Ovary (tissue), 10 donors: ENCODE measurements at places on chromosomes 16 and 17. TPM values are rescaled to one million over a fixed set of nuclear protein-coding genes. Genes with fewer than 3 reads are reported as not detected.

Gene WIPI1
- total RNA-seq, result 16.2 TPM

DNA sequence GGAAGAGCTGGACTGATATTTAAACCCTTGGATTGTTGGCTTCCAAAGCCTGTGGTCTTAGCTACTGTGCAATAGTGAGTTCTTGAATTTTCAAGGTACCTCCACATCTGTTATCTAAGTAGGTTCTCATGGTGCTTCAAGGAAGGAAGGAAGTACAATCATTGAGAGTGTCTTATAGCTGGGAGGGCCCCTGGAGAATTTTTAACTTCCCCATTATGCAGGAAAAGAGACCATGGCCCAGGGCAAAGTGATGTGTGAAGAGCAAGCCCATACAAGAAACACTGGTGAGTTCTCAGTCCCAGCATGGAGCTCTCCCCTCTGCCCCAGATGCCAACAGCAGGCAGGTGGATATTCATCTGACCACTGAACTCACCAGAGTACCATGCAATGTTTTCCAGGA, 169.0 kb upstream of the IRX6 start:
- no peak overlapping the region for H3K27ac ChIP-seq
- H3K4me3 ChIP-seq, result no peak overlapping the region
- no peaks in the 10 kb centered on the region for H3K36me3 ChIP-seq
- H3K4me1 ChIP-seq, result no peaks in the 10 kb centered on the region
- no peaks in the 10 kb centered on the region for H3K27me3 ChIP-seq

Gene JUP
- total RNA-seq, result 67.2 TPM

GRCh38 chr16:2023092-2024031, 3.3 kb upstream of the NHERF2 start:
- H3K36me3 ChIP-seq, result no peaks in the 10 kb centered on the region
- peak; percentile 88 for DNase-seq
- peak overlapping the region; percentile 31 for H3K4me3 ChIP-seq
- no peaks in the 10 kb centered on the region for H3K27me3 ChIP-seq
- peak overlapping the region; percentile 37 for H3K27ac ChIP-seq
- H3K4me1 ChIP-seq, result peaks cover 17% of the 10 kb centered on the region

GRCh38 chr16:61540216-61540615, 496.0 kb downstream of the CDH8 start:
- no peak for DNase-seq
- no peak overlapping the region for H3K27ac ChIP-seq
- no peaks in the 10 kb centered on the region for H3K36me3 ChIP-seq
- H3K4me1 ChIP-seq, result no peaks in the 10 kb centered on the region
- no peaks in the 10 kb centered on the region for H3K27me3 ChIP-seq

GRCh38 chr16:83176802-83177201, 550.0 kb downstream of the CDH13 start:
- no peak for DNase-seq
- no peak overlapping the region for H3K4me3 ChIP-seq
- no peak overlapping the region for H3K27ac ChIP-seq
- H3K36me3 ChIP-seq, result no peaks in the 10 kb centered on the region
- H3K4me1 ChIP-seq, result no peaks in the 10 kb centered on the region

DNA sequence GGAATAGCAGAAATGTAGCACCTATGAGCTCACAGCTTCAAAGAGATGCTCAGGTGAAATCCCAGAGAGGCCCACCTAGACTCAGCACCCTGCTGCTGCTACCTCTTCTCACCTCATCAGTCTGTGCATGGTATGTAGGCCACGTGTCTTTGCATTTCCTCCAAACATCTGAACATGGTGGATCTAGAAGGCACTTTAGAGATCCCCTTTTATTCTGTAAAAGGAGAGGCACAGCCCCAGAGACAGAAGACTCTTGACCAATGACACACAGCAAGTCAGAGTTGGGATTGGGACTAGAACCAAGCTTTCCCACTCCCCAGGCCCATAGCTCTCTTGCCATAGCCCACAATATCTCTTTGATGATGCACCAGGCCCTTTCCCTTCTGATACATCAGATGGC, 19.4 kb upstream of the NKD1 start:
- no peaks in the 10 kb centered on the region for H3K4me1 ChIP-seq
- no peak for DNase-seq
- no peak overlapping the region for H3K27ac ChIP-seq

DNA sequence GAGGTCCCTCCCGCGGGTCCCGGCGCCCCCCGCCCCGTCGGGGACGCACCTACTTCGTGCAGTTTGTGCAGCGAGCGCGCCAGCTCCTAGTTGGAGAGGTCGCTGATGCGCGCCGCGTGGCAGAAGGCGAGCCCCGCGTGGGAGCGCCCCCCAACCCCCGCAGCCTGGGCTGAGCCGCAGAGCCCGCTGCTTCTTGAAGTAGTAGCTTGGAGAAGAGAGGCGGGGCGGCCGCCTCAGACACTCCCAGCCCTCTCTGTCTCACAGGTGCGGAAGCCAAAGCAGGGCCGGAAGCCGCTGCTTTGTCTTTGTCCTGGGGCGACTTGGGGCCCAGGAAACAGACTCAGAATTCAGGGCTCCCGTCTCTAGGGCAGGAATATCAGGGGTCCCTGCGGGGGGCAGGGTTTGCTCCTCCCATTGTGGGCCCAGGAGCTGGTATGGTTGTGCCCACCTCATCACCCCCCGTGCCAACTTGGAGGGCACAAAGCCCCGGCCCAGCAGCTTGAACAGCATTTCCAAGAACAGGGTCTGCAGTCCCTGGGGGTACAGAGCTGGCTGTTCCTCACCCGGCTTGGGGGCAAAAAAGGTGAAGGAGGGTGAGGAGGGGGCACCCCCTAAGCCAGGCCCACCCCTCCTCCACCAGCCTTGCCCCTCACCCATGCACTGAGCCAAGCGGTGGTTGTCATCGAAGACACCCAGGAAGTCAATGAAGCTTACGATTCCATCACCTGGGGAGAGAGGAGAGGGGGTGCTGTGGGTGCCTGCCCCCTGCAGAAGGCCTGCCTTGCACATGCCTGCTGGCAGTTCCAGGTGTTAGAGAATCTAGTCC, 13.5 kb downstream of the SPATA32 start:
- DNase-seq, result no peak
- H3K36me3 ChIP-seq, result no peaks in the 10 kb centered on the region

Gene NUP88
- 39.2 TPM for total RNA-seq
